ENCODE measurements at places on chromosomes 13 and 19.

DNA sequence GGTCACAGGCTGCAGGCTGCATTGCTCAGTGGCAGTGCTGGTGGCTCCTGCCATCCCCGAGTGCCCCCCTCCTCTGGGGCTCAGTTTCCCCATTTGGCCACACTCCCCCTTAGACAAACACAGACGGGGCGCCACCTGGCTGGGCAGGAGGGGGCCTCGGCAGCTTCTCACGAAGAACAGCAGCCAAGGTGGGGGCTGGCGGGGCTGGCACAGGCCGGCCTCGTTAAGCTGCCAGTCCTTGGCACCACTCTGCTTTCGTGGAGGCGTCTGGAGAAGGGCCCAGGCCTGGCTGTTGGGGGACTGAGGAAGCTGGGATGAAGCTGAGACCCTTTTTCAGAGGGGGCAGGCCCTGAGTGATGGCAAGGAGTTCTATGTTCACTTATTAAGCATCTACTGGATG is 3.7 kb upstream of the ZNRF4 start:
- no peak for DNase-seq

GRCh38 chr19:2426611-2427428 is 566 bp downstream of the TIMM13 start:
- peak; percentile 58 for DNase-seq

GRCh38 chr19:11269408-11269807 is 7.1 kb upstream of the DOCK6 start:
- no peak for DNase-seq

GRCh38 chr19:56681702-56682101 is 10.1 kb upstream of the ZNF835 start:
- no peak for DNase-seq

DNA sequence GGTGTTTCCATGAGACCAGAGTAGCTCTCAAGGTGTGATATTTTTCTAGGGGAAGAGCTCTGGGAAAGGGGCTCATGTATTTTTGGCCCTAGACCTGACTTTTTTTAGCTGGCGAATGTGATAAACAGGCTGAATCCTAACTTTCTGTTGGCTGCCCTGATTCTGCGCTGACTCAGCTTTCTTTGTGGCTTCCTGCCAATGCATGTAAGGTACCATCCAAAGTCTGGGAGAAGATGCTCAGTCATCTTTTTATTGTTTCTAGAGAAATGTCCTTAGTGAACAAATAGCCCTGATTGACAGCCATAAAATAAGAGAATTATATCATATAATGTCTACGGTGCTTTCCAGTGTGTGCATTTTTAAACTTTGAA is 113.6 kb upstream of the MBNL2 start:
- DNase-seq: no peak

DNA sequence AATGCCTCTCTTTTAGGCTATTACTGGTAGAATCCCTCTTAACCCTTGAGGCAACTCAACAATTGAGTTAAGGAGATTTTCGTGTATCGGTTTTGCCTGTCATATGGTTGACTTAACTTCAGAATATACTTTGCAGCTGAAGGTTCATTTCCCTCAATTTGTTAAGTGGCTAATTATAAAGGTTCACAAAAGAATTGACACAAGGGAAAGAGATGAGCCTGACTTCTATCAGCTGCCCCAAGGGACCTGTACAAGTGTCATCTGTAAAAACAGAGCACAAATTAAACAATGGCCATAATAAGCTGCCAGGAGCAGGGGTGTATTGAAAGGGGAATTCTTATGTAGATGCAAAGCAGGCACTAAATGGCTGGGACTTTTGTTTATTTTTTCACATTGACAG is 334.8 kb upstream of the OBI1 start:
- no peak for DNase-seq

- DNase-seq: no peak
Observed at GRCh38 chr19:53649746-53650593, 18.2 kb downstream of the DPRX start.

- no peak for DNase-seq
Observed at GRCh38 chr19:53958168-53958571, 4.6 kb upstream of the CACNG8 start.

DNA sequence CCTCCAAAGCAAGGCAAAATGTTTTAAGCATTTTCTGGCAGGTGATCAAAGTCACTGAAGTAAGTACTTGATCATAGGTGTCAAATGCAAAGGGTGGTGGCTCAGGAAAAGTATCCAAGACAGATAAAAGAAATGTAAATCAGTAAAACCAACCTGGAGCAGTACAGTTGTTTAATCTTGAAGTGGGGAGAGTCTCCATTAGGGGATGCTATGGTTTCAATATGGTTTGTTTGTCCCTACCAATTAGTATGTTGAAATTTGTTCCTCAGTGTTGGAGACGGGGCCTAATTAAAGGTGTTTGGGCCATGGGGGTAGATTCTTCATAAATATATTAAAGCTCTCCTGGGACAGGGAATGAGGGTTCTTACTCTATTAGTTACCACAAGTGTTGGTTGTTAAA is 1781.7 kb upstream of the PRR20A start:
- no peak for DNase-seq

DNA sequence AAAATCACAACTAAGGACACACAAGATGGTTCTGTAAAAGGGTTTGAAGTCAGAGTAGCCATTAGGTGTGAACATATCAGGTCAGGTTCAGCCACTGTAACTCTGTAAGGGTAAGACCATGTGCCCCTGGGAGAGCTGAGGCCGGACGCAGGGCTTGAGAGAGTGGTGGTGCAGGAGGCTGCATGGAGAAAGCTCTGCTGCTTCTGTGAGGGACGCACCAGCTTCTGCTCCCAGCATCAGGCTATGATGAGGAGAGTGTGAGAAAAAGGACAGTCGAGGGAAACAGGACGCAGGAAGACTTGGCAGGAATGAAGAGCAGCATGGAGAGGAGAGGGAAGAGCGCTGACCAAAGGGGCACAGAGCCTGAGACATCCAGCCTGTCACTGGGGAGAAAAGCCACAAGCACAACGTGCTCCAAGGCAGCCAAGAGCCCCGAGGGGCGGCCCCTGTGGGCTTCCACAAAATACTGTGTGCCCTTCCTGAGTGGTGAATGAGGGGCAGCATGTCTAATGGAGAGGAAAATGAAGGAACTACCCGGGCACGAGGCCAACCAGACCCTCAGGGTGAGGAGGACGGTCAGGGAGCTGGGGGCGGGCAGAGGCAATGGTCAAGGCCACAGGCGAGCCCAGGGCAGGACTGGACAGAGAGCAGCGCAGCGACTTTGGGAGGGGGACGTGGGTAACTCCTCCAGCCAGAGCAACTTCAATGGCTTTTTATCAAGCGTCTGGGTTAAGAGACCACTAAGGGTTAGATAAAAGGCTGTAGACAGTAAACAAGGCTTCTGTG is 107.7 kb downstream of the COL4A1 start:
- no peak for DNase-seq

- no peak for DNase-seq
Observed at GRCh38 chr13:86710013-86710412, 910.8 kb upstream of the SLITRK6 start.

GRCh38 chr19:2500841-2501261 is 24.9 kb downstream of the GADD45B start:
- no peak for DNase-seq

DNA sequence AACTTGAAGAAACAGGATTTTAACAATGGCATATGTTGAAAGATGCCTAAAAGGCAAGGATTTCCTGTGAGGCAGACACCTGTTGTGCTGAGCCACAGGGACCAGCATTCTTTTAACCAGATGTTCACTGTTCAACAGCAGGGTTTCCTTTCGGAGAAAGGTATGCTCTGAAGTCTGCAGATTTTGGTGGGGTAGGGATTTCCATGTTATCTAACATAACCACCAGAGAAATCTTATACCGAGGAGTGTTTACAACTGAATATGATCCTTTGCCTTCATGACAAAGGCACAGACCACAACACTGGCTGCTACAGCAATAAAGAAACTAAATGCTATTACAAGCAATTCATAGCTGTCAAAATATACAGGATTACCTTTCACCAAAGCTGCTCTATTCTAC is 48.1 kb downstream of the MPHOSPH8 start:
- no peak for DNase-seq
